ENCODE measurements at places on chromosomes 7 and 10.

DNA sequence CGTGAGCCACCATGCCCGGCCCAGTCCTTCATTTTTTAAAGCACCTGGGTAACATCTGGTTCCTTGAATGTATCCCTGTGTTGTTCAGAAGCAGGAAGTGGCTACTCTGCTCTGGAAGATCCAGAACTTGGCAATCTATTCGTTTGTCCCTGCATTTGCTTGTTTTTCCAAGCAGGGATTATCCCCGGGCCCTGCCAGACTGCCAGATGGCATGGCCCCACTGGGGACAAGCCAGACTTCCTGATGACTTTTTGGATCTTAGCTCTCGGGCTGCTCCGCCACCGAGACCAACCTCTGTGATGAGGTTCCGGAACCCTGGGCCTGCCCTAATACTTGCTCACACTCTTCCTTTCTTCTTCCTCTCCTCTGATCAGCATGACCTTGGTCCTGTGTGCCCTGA, 496.7 kb downstream of the TYW1 start:
- DNase-seq = no peak

DNA sequence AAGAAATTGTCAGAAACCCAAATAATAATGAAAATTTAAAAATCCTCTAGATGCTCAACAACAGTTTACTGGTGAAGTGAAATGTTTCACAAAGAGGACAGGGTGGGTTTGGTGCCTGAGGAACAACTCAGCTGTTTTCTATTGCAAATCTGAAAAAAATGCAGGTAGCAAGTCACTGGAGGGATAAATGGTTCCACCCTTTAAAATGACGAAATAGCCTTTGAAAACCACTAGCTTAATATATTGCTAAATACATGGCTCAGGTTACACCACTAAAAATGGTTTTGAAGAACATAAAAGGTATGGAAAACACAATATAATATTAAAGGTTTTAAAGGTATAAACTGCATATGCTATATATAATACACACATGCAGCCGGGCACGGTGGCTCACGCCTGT, 69.5 kb downstream of the LMBR1 start:
- no peak for DNase-seq

- DNase-seq = no peak
Observed at GRCh38 chr7:28140979-28141378, 39.6 kb downstream of the JAZF1 start.

- DNase-seq = no peak
Observed at GRCh38 chr10:30353851-30354250, 4.8 kb upstream of the MTPAP start.

DNA sequence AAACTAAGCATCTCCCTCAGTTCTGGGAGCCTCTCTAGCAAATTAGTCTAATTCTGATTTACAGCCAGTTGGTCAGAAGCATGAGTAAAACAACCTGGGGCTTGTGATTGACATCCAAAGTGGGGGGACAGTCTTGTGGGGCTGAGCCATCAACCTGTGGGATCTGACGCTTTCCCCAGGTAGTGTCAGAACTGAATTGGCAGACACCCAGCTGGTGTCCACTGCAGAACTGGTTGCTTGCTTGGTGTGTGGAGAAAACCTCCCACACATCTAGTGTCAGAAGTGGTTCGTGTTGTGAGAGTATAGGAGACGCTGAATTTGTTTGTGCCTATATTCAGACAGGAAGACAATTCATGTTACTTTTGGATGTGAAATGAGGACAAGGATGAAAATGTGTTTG, 92.2 kb upstream of the PDCD4 start:
- no peak for DNase-seq

DNA sequence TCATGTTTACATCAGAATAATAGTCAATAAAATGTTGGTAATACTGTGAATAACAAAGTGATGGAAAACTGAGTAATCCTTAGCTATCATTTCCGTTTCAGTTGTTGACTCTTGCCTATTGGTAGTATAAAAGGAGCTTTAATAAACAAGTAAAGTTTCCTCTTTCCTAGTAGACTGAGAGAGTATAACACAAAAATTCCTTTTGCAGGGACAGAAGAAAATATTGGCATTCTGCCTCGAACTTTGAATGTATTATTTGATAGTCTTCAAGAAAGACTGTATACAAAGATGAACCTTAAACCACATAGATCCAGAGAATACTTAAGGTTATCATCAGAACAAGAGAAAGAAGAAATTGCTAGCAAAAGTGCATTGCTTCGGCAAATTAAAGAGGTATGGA, 9.4 kb downstream of the KIF20B start:
- DNase-seq = no peak

DNA sequence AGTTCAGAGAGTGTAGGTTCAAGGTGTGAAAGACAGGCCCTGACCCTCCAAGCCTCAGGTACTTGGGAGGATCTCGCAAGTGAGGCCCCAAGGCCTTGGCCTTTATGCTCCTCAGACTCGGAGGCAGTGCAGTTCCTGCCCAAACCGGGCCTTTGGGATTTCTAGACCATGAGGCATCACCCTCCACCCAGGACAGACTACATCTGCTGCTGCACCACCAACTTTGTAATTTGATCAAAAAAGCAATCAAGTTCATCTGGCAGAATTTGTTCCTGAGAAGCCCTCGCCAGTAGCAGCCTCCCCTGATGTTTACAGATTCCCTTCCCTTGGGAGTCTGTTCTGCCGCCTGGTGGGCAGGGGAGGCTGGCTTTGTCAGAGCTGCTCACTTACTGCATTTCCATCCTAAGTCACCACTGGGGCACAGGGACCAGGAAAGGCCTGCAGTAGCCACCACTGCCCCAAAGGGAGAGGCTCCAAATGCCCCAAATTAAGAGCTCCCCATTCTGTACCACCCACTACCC, 2.1 kb downstream of the CAMK2G start:
- DNase-seq = no peak

GRCh38 chr10:51206500-51206899, 132.2 kb downstream of the PRKG1 start:
- no peak for DNase-seq

DNA sequence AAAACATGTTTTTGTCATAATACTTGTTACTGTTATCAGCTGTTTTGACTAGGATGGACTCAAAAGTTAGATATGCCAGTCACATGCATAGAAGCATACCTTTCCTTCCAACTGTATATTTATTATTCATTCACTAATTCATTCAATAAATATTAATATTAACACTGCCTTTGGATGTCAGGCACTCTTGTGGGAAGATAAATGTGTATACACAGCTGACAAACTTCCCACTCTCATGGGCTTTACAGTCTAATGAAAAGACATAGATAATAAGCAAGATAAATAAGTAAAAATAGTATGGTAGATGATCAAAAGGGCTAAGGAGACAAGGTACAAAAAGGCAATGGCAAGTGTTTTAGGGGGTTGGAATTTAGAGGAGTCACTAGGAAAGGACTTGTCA, 180.1 kb upstream of the SMIM30 start:
- no peak for DNase-seq

DNA sequence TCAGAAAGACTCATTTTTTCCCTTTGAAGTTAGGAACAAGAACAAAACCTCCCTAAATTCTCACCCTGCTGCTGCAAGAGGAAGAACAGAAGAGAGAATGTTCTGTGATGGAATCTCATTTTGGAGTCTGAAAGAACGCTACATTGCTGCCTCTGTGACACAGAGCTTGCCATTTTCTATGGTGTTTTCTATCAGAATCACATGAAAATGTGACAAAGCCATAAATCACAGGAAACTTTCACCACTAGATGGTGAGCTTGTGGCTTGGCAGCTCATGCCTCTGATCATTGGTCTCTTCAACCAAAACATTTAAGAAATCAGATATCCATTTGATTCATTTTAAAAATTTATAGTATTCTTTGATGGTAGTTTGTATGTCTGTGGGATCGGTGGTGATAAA, 82.9 kb downstream of the CADPS2 start:
- no peak for DNase-seq

DNA sequence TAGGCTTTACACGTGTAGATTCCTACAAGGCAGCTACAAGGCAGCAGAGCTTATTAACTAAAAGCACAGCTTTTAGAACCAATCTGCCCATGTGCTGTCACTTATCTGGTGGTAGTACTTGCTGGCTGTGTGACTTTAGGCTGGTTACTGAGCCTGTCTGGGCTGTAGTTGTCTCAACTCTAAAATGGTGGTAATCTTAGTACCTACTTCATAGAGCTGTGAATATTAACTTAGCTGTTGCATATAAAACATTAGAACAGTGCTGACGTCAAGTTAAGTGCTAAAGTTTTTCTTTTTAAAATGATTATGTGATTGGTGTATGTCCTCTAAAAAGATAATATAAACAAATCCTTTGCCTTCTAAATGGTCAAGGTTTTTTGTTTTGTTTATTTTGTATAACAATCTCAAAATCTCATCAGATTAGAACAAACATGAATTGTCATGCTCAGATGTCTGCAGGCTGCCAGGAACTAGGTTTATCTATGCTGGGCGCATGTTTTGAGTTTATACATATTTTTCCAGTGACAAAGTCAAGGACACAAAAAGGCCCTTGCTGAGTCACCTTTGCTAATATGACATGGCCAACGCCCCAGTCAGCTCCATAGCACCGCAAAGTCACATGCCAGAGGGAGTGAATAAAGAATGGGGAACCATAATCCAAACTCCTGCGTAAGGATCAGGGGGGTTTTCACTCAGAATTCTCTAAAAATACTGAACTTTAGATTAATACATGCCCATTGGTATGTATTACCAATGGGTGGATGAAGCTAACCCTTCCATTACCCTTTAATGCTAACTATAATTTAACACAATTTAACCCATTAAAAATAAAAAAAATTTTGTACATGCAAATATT, 39.8 kb upstream of the ARL4A start:
- DNase-seq = no peak

DNA sequence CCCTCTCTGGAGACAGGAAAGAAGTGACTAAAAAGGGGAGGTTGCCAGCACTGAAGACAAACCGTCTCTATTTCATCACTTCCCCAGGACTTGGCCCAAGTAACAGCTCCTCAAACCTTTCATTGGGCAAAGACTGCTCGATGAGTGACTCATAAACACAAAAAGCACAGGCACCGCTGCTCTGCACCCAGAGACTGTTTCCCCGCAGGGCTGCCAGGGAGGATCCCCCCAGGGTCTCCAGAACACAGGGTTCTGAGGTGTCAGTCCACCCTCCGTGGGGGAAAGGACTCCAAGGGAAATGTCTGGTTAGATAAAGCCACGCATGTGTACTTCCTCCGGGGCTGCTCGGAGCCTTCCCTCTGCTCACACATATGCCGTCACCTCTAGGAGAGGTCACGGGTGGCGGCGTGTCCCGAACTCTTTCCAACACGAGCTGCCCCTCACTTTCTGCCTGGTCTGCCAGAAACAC, 59.9 kb downstream of the INSIG1 start:
- DNase-seq = no peak

GRCh38 chr7:82722946-82723345, 279.4 kb upstream of the CACNA2D1 start:
- no peak for DNase-seq

- DNase-seq = no peak
Observed at GRCh38 chr7:130113887-130114286, 43.6 kb downstream of the KLHDC10 start.

DNA sequence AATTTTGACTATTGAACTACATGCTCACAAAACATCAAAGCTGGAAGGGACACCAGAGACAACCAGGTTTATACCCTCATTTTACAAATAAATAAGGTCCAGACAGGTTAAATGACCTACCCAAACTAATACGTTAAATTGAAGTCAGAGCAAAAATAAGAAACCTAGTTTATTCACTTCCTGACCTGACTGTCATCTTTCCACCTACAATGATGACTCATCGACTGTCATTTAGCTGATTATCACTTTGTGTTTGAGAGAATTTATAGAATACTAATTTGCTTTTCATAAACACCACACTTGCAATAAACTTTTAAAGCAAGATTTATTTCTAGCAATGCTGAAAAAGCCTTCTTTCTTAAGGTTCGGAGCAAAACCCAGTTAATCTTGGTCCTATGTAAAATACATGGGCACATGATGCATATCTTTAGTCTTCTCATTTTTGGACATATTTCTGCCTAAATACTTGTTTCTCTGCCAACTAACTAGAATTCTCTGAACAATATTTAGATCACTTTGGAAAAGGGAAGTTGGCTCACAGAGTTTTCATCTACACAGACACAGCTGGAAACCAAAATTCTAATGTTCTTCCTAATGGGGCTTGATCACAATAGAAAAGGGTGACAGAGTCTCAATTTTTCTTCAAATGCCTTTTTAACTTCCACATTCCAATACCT, 16.7 kb upstream of the LRRN3 start:
- DNase-seq = no peak

DNA sequence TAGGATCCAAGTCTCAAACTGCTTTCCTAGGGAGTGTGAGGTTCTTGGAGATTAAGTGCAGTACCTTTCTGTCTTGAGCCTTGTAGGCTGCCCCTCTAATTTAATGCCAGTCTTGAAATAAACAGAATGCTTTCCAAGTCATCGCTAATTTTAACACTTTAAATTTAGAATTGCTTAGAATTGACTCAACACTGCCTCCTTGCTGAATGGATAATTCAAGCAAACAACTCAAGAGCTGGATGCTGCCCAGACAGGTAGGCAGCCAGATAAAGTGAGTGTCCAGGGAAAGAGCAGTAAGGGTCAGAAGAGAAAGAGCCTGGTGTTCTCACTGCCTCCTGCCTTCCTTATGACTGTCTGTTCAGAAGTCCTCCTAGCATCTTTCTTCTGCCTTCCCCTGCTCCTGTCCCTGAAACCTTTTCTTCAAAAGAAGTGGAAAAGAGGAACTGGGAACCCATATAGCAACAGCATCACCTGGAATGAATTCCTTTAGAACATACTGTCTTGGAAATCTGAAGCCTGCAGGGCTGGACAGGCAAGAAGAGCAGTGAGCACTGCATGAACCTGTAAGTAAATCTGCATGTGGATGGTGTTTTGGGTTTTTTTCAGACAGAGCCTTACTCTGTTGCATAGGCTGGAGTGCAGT, 3.1 kb upstream of the GOT1 start:
- no peak for DNase-seq

- no peak for DNase-seq
Observed at GRCh38 chr10:86439544-86439943, 72.9 kb upstream of the GRID1 start.

DNA sequence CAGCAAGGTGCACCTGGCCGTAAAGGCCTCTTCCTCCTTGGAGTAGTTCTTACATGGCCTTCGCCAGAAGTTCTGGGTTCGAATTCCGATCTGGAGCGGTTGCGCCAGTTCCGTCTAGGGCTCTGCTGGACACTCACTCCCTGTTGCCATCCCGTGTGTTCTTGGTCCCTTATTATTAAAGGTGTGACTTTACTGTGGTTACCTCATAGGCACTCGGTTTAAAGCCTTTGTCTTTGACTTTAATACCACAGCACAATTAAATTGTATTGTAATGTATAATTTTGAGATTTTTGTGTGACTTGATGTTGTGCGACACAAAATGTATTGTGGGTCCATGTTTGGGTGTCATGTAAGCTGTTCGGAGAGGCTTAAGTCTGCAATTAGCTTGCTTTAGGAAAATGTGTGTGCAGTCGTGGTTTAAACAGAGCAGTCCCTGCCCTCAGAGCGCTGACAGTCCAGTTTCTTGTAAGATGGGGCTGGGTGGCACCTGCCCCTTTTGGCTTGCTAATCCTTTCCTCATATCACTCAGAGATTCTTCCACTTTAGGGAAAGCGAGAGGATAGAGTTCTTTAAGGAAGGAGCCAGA, 919 bp downstream of the INPP5F start:
- no peak for DNase-seq

Data from esophagus squamous epithelium (tissue), 5 donors.